ENCODE measurements at places on chromosomes 16 and 17.

DNA sequence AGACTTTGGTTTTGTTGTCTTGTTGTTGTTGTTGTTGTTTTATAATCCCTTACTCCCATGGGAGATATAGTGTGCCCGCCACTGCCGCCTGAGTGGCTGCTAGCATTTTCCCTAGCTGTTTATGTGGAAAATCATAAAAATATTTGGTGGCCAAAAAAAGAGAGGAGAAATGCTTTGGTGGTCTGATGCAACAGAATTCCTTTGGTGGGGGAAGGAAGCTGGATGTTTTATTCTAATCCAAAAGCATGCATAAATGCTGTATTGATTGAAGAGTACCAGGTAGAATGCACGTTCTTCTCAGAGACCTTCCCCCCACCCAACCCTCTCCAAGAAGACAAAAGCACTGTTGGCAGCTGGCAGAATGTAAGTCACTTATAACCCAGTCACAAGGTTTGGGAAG, 93.2 kb downstream of the C17orf67 start:
- no peaks in the 10 kb centered on the region for H3K36me3 ChIP-seq
- no peak overlapping the region for H3K4me3 ChIP-seq
- DNase-seq, result no peak

GRCh38 chr17:8467527-8467926, 31.8 kb downstream of the NDEL1 start:
- no peaks in the 10 kb centered on the region for H3K27me3 ChIP-seq
- no peak overlapping the region for H3K27ac ChIP-seq
- H3K4me1 ChIP-seq, result no peaks in the 10 kb centered on the region
- no peak overlapping the region for H3K4me3 ChIP-seq

DNA sequence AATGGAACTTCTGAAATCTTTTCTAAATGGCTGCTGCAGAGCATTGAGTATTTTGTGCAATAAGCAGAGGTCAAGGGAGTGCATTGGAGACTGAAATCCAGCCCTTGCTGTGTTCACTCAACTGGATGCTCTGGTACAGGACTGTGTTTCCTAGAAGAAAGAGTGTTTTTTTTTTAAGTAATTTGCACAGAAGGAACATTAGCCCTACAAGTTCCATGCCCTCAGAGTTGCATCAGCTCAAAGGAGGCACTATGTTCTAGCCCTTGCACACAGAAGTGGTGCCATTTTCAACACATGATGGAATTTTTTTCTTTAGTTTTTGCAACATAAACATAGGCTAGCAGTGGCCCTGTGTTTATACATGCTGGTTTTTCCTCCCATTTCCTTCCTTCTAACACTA, 144.1 kb upstream of the HLF start:
- H3K27ac ChIP-seq, result no peak overlapping the region
- no peak overlapping the region for H3K4me3 ChIP-seq
- H3K27me3 ChIP-seq, result no peaks in the 10 kb centered on the region
- DNase-seq, result no peak
- no peaks in the 10 kb centered on the region for H3K4me1 ChIP-seq

DNA sequence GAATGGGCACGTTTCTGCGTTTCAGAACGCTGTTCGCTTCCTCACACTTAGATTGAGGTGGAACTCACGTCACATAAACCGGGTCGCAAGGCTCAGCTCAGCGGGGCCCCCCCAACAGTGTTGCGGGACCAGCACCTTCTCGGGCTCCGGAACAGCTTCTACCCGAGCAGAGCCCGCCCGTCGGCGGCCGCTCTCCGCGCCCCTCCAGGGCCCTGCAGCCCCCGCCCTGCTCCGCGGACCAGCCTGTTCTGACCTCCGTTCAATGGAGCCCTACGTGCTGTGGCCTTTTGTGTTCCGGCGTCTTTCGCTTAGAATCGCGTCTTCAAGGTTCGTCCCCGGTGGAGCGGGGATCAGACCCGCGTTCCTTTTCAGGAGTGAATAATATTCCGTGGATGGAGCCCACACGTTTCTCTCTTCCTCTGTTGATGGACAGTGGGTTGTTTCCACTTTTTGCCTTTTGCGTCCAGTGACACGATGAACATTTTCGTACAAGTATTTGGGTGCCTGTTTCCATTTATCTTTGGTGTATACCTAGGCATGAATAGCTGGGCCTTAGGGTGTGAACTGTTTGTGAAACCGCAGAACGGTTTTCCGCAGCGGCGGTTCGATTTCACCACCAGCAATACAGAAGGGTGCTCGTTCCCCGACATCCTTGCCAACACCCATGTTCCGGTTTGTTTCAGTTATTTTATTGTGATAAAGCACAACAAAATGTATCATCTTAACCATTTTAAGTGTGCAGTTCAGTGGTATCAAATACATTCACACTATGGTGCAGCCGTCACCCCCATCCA, 2.3 kb upstream of the SLC22A31 start:
- no peak overlapping the region for H3K27ac ChIP-seq
- peaks cover 16% of the 10 kb centered on the region for H3K4me1 ChIP-seq
- peak overlapping the region; percentile 31 for H3K4me3 ChIP-seq
- peaks cover 68% of the 10 kb centered on the region for H3K27me3 ChIP-seq
- no peak for DNase-seq

- no peaks in the 10 kb centered on the region for H3K27me3 ChIP-seq
- H3K4me1 ChIP-seq, result no peaks in the 10 kb centered on the region
- no peak overlapping the region for H3K4me3 ChIP-seq
Observed at GRCh38 chr17:8832711-8833352, 33.7 kb upstream of the MFSD6L start.

DNA sequence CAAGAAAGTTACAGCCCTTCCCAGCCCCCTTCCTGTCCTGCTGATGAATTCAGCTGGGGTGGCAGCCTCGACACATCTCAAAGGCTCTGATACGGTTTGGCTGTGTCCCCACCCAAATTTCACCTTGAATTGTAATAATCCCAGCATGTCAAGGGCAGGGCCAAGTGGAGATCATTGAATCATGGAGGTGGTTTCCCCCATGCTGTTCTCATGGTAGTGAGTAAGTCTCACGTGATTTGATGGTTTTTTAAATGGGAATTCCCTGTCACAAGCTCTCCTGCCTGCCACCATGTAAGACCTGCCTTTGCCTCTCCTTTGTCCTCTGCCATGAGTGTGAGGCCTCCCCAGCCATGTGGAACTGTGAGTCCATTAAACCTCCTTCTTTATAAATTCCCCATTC, 163.2 kb upstream of the FOXF1 start:
- no peak for DNase-seq
- H3K27me3 ChIP-seq, result peaks cover 52% of the 10 kb centered on the region
- H3K27ac ChIP-seq, result no peak overlapping the region
- H3K4me1 ChIP-seq, result no peaks in the 10 kb centered on the region
- no peak overlapping the region for H3K4me3 ChIP-seq

- DNase-seq, result peak; percentile 86
- H3K4me1 ChIP-seq, result peaks cover 99% of the 10 kb centered on the region
- peak overlapping the region; percentile 94 for H3K27ac ChIP-seq
- H3K36me3 ChIP-seq, result peaks cover 86% of the 10 kb centered on the region
Observed at GRCh38 chr17:8954339-8954738, 11.2 kb downstream of the PIK3R5 start.

GRCh38 chr16:9798952-9799580, 383.2 kb downstream of the GRIN2A start:
- DNase-seq, result no peak
- H3K27me3 ChIP-seq, result no peaks in the 10 kb centered on the region
- no peaks in the 10 kb centered on the region for H3K4me1 ChIP-seq

DNA sequence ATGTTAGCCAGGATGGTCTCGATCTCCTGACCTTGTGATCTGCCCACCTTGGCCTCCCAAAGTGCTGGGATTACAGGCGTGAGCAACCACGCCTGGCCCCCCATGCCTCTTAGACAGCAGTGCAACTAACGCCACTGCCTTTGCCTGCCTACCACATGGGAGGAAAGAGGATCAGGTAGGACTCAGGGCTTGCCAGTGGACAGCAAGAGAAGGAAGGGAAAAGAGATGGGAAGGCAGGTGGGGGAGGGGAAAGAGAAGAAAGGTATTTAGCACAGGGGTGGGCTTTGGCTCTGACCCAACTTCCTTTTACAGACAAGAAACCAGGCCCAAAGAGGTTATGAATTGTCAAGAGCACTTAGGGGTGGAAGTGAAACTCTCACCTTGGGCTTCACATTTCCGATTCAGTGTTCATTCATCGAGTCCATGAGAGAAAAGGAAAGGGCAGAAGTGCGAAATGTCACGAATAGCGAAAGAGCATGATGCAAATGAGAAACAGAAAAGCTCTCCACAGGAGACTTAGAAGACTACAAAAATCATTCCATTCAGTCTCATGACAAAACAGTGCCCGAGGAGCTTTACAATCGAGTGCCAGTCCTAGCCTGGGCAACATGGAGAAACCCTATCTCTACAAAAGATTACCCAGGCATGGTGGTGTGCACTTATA, 36.4 kb downstream of the CDK5R1 start:
- peaks cover 71% of the 10 kb centered on the region for H3K4me1 ChIP-seq
- peaks cover 25% of the 10 kb centered on the region for H3K27me3 ChIP-seq
- peak overlapping the region; percentile 89 for H3K27ac ChIP-seq
- peak overlapping the region; percentile 5 for H3K4me3 ChIP-seq
- H3K36me3 ChIP-seq, result no peaks in the 10 kb centered on the region

- H3K36me3 ChIP-seq, result peaks cover 1% of the 10 kb centered on the region
- DNase-seq, result no peak
- H3K27ac ChIP-seq, result no peak within 1 kb of the TSS
- no peaks in the 10 kb centered on the region for H3K4me1 ChIP-seq
- peaks cover 20% of the 10 kb centered on the region for H3K27me3 ChIP-seq
Observed at GRCh38 chr16:71442051-71442440, at the start of gene TLE7. Gene TLE7, minus strand, starts transcription at chr16:71442054. Its CDS starts 8,730 bp downstream, at chr16:71433324.

DNA sequence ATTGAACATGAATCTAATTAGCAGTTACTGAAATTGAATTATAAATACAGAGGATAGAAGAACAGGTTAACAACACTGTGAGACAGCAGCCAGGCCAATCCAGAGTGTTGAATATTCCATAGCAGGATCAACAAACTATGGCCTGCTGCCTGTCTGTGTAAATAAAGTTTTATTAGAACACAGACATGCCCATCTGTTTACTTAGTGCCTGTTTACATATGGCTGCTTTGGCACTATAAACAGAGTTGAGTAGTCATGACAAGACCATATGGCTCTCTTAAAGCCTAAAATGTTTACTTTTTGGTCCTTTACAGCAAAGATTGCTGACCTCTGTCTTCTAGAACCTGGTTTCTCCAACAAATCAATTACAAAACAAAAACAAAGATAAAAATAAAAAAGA, 115.4 kb upstream of the CDC42EP4 start:
- no peak overlapping the region for H3K27ac ChIP-seq
- peaks cover 2% of the 10 kb centered on the region for H3K36me3 ChIP-seq
- peaks cover 6% of the 10 kb centered on the region for H3K27me3 ChIP-seq
- no peak overlapping the region for H3K4me3 ChIP-seq
- no peak for DNase-seq

DNA sequence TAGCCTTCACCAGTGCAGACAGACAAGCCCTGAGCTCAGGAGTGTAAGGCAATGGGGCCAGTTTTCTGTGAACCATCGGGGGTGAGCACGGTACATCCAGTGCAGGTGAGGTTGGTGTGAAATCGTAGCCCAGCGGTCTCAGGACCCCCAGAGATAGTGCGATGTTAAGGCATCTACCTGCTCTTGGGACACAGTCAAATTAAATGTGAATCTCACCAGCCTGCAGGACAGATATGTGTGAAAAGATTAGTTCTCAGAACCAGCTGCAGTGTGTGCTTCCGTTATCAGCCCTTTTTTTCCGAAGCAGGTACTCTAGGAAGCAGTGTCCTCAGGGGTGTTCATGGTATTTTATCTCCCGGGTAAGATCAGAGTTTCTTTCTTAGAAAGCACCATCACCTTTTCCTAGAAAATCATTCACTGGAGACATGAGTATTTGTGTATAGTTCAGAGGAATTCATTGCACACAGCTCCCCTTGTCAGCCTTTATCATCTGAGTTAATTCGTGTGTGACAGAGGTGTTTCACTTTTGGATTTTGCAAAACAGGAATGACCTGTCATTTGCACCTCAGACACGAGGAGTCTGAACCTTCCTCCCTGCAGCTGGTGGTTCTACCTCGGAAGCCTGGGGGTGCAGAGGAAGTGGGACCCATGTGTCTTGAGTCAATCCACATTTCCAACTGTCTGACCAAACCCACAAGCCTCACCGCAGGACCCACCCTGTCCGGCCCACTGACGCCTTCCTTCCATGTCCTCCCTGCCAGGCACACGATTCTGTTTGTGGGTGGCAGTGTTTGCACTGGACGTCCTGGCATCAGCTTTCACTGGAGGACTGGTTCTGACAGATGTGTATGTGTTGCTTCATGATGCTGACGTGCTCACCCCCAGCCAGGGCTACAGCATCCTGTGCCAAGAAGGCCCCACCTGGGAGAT, 107.8 kb downstream of the CLEC16A start:
- DNase-seq, result peak; percentile 86
- H3K27me3 ChIP-seq, result no peaks in the 10 kb centered on the region
- peaks cover 72% of the 10 kb centered on the region for H3K36me3 ChIP-seq
- peak overlapping the region; percentile 90 for H3K27ac ChIP-seq
- peak overlapping the region; percentile 39 for H3K4me3 ChIP-seq

GRCh38 chr17:44915862-44916780, 821 bp upstream of the GFAP start:
- no peaks in the 10 kb centered on the region for H3K36me3 ChIP-seq
- no peak for DNase-seq
- no peak overlapping the region for H3K4me3 ChIP-seq
- H3K4me1 ChIP-seq, result peaks cover 5% of the 10 kb centered on the region
- no peak overlapping the region for H3K27ac ChIP-seq

DNA sequence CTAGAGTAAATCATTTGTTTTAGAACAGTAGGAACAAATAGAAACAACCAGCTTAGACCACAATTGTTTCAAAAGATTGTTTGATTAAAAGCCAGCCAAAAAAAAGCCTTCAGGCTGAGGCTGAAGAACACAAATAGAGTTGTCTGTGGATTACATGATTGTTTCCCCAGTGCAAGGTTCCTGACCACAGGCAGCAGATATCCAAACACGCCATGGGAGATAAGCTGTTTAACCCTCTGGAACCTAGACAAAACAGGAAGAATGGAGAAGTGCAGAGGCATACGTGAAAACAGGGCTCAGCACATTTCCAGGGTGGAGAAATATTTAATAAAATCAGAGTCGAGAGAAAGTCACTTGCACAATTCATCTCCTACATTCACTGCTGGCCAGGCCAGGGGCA, 21.0 kb downstream of the ATPAF2 start:
- H3K4me3 ChIP-seq, result no peak overlapping the region
- peaks cover 6% of the 10 kb centered on the region for H3K36me3 ChIP-seq
- no peak for DNase-seq
- no peaks in the 10 kb centered on the region for H3K27me3 ChIP-seq
- no peak overlapping the region for H3K27ac ChIP-seq
- no peaks in the 10 kb centered on the region for H3K4me1 ChIP-seq
